Activated naive CD8-positive, alpha-beta T cell treated with anti-CD3 and anti-CD28 coated beads for 36 hours (primary cell): ENCODE measurements at places on chromosomes 12 and 14. TPM values are rescaled to one million over a fixed set of nuclear protein-coding genes. Genes with fewer than 3 reads are reported as not detected.

The RNU6-8 gene
- total RNA-seq, result not detected

The TMEM117 gene
- total RNA-seq, result 0.74 TPM

The DHH gene
- total RNA-seq, result not detected

The KRT6A gene
- total RNA-seq, result not detected

The DTX3 gene
- total RNA-seq, result 18.9 TPM

The APOF gene
- not detected for total RNA-seq

The DDX11 gene
- 141 TPM for total RNA-seq

The PAX9 gene
- total RNA-seq, result not detected

The CHGA gene
- total RNA-seq, result not detected

The CAMKK2 gene
- 37.6 TPM for total RNA-seq

DNA sequence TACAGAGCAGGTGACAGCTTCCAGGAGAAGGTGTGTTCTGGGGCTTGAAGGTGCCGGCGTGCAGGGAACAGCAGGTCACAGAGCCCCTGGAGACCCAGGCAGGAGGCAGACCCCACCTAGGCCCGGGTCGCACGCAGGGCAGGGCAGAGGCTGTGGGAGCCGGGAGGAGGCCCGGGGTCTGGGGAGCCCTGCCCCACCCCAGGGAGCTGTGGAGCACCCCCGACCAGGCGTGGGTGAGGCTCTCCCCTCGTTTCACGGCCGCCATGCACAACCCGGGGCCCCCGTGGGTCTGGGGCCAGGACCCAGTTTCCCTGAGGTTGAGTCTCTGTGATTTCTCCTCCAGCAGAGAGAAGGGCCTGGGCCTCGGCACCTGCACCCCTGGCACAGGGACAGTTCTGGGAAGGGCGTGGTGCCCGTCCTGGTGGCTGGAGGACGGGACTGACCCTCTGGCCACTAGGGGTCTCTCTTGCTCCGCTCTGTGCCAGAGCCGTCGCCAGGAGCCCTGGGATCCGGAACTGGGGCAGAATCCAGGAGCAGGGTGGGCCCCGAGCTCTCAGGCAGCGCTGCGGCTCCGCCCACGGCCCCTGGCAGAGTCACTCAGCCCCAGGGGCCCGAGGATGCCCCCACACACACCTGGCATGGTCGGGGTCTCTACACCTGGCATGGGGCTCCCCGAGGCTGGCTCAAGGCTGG is 75.2 kb upstream of the FBRSL1 start:
- H3K27ac ChIP-seq, result no peak overlapping the region
- H3K4me3 ChIP-seq, result no peak overlapping the region
- H3K27me3 ChIP-seq, result no peaks in the 10 kb centered on the region
- no peaks in the 10 kb centered on the region for H3K4me1 ChIP-seq
- H3K36me3 ChIP-seq, result no peaks in the 10 kb centered on the region
- peak; percentile 81 for DNase-seq

DNA sequence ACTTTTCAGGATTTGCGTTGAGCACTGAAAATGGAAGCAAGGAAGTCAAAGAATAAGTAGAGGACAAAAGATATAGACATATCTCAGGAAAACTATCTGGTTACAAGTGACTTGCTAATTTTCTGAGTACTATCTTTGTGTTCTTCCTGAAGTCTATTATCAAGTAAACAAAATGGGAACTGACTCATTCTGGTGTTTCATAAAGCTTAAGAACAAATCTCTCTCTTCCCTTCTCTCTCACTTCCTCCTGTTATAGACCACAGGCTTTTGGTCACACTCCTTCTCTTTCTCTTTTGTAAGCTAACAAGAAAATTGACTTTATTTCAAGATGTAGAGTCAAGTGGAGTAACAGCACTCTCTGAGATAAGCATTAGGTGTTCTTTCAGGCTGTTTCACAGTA is 406.6 kb upstream of the SYT1 start:
- no peak for DNase-seq
- no peak overlapping the region for H3K27ac ChIP-seq
- no peaks in the 10 kb centered on the region for H3K27me3 ChIP-seq
- no peaks in the 10 kb centered on the region for H3K36me3 ChIP-seq
- H3K4me3 ChIP-seq, result no peak overlapping the region

DNA sequence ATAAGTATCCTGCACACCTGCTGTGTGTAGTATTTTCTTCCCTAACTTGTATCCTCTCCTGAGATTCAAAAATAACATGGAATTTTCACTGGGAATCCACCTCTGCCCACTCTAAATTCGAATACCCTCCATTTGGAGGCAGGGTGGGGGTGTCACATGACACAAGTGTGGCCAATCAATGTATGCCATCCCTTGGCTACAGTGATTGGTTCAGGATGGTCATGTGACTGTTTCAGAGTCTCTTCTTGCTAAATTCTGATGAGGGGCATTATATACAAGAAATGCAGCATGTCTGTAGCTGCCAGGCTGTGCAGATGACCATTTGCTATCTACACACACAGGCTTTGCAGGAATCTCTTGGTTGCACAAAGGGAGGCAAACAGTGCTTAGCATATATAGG is 86.8 kb upstream of the TMEM132C start:
- no peak overlapping the region for H3K27ac ChIP-seq
- H3K27me3 ChIP-seq, result no peaks in the 10 kb centered on the region
- no peak for DNase-seq
- no peak overlapping the region for H3K4me3 ChIP-seq
- H3K4me1 ChIP-seq, result no peaks in the 10 kb centered on the region

DNA sequence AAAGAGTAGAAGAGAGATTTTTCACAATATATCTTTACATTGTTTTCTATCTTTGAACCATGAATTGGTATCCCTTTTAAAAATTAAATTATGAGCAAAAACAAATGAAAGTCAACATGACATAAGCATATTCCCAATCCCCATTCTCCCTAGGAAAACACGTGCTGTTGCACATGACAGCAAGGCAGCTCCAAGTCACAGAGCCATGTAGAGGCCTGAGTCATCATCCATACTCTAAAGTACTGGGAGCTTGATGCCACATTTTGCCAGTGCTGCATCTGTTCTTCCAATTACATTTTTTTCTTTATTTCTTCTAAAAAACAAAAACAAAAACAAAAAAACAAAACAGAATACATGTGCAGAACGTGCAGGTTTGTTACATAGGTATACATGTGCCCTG is 115.2 kb downstream of the ITPR2 start:
- no peaks in the 10 kb centered on the region for H3K27me3 ChIP-seq
- H3K4me1 ChIP-seq, result peaks cover 11% of the 10 kb centered on the region
- H3K27ac ChIP-seq, result no peak overlapping the region
- DNase-seq, result no peak
- H3K4me3 ChIP-seq, result no peak overlapping the region
- peaks cover 15% of the 10 kb centered on the region for H3K36me3 ChIP-seq

DNA sequence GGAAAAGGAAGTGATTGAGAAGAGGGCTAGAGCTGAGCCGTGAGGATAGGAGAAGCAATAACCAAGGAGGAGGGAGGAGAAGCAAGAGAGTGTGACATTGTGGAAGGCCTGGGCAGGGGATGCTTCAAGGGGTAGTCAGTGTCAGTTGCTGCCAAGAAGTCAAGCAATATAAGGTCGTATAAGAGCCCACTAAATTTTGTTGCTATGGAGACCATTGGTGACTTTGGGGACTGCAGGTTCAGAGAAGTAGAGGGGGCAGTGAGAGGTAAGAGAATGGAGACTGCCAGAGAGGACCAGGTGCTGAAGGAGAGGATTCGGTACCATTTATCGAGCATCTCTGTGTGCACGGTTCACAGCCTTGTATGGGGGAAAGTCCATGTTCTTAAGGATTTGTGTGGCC is 3.1 kb upstream of the ATXN3 start:
- no peak overlapping the region for H3K4me3 ChIP-seq
- H3K36me3 ChIP-seq, result no peaks in the 10 kb centered on the region
- H3K27ac ChIP-seq, result no peak overlapping the region
- no peak for DNase-seq

DNA sequence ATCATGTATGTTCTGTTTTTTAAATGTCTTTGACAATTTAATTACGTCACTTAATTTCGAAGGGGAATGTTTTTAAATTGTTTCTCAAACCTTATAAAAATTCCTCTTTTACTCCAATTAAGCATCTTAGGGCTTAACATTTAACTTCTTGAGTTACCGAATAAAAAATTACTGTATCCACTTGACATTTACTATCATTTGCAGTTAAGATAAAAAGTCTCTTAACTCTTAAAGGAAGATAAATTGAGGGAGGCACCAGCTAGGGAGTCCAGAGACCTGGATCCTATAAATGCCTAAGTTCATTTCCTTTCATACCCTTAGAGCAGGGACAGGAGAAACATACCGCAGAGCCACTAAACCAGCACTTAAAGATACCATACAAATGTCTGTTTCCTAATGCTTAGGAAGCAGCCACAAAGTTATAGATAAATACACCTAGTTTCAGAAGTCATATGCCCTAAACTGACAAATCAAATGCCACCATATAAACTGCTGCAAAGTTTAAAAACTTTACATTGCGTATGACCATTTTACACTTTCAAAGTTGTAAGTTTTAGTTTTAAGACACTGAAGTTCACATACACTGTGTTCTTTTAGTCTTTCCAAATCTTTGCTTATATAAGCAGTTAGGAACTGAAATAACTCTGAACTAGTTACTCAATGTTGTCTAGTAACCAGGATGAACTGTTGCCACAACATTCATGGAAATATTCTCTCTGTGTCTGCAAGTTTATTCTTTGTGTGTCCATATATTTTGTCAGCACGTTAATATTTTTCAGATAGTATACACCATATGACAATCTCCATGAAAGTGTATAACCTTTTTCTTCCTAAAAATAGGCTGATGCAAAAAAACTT is 71.2 kb downstream of the GALNT4 start:
- H3K27ac ChIP-seq, result no peak overlapping the region
- H3K36me3 ChIP-seq, result peaks cover 10% of the 10 kb centered on the region
- peaks cover 6% of the 10 kb centered on the region for H3K4me1 ChIP-seq
- no peak for DNase-seq
- H3K4me3 ChIP-seq, result no peak overlapping the region
- no peaks in the 10 kb centered on the region for H3K27me3 ChIP-seq

GRCh38 chr14:78950649-78951048 is 780.5 kb downstream of the NRXN3 start:
- DNase-seq, result no peak
- no peak overlapping the region for H3K27ac ChIP-seq
- no peaks in the 10 kb centered on the region for H3K4me1 ChIP-seq
- no peak overlapping the region for H3K4me3 ChIP-seq
- H3K27me3 ChIP-seq, result peaks cover 10% of the 10 kb centered on the region

- H3K4me1 ChIP-seq, result peaks cover 3% of the 10 kb centered on the region
- no peak overlapping the region for H3K4me3 ChIP-seq
- H3K27ac ChIP-seq, result no peak overlapping the region
- DNase-seq, result no peak
- H3K27me3 ChIP-seq, result peaks cover 20% of the 10 kb centered on the region
Measured at GRCh38 chr12:14111230-14111865, 129.9 kb upstream of the GRIN2B start.

- H3K4me1 ChIP-seq, result no peaks in the 10 kb centered on the region
- no peaks in the 10 kb centered on the region for H3K36me3 ChIP-seq
- H3K27ac ChIP-seq, result no peak overlapping the region
Measured at GRCh38 chr12:85076688-85077430, 40.7 kb downstream of the LRRIQ1 start.

DNA sequence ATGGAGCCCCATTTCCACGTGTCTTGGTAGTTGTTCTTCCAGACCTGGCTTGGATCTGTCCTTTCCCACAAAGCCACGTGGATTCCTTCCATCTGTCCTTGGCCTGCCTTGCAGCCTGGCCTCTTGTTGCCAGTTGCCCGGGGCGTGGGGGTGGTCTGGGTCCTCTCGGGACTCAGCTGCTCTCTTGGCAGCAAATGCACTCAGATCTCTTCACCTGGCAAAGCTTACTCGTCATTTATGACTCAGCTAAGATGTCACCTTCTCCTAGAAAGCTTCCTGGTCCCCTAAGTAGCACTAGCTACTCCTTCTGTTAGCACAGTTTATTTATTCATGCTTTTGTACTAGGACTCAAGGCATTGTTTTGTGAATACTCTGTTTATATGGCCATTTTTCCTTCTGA is 13.6 kb downstream of the PLEKHG3 start:
- H3K27ac ChIP-seq, result no peak overlapping the region
- H3K4me1 ChIP-seq, result peaks cover 4% of the 10 kb centered on the region
- H3K27me3 ChIP-seq, result peaks cover 6% of the 10 kb centered on the region
- no peak overlapping the region for H3K4me3 ChIP-seq

- DNase-seq, result no peak
- no peaks in the 10 kb centered on the region for H3K36me3 ChIP-seq
- H3K27ac ChIP-seq, result no peak overlapping the region
- H3K4me3 ChIP-seq, result no peak overlapping the region
- H3K27me3 ChIP-seq, result peaks cover 13% of the 10 kb centered on the region
Measured at GRCh38 chr12:130992448-130992847, 38.7 kb downstream of the ADGRD1 start.

GRCh38 chr14:65981192-65981843 is 504.9 kb upstream of the CCDC196 start:
- H3K4me3 ChIP-seq, result no peak overlapping the region
- H3K27me3 ChIP-seq, result no peaks in the 10 kb centered on the region
- H3K27ac ChIP-seq, result no peak overlapping the region
- H3K36me3 ChIP-seq, result no peaks in the 10 kb centered on the region

GRCh38 chr12:45231515-45232145 is 15.7 kb downstream of the ANO6 start:
- no peak overlapping the region for H3K4me3 ChIP-seq
- no peak overlapping the region for H3K27ac ChIP-seq
- peaks cover 23% of the 10 kb centered on the region for H3K36me3 ChIP-seq
- no peaks in the 10 kb centered on the region for H3K27me3 ChIP-seq

GRCh38 chr12:76872415-76872814 is 6.4 kb downstream of the CSRP2 start:
- no peaks in the 10 kb centered on the region for H3K36me3 ChIP-seq
- H3K4me1 ChIP-seq, result peaks cover under 1% of the 10 kb centered on the region
- peaks cover 40% of the 10 kb centered on the region for H3K27me3 ChIP-seq
- DNase-seq, result no peak

DNA sequence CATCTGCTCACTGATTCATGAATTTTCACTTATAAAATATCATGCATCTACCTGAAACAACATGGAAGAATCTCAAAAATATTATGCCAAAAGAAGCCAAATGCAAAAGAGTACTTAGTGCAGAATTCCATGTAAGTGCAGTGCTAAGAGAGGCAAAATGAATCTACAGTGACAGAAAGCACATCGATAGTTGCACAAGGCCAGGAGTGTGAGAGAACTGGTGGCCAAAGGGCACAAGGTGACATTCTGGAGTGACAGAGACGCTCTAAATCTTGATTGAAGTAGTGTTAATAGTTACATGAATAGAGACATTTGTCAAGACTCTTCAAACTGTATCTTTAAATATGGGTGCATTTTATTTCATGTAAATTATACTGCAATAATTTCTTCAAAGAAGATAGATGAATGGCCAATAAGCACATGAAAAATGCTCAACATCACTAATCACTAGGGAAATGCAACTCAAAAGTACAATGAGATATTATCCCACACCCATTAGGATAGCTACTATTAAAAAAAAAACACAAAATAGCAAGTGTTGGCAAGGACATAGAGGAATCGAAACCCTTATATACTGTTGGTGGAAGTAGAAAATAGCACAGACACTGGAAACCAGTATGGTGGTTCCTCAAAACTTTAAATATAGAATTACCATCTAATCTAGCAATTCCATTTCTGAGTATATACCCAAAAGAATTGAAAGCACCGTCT is 71.7 kb upstream of the KICS2 start:
- no peak for DNase-seq
- no peak overlapping the region for H3K4me3 ChIP-seq
- peaks cover 33% of the 10 kb centered on the region for H3K27me3 ChIP-seq
- H3K36me3 ChIP-seq, result no peaks in the 10 kb centered on the region
- H3K4me1 ChIP-seq, result peaks cover 11% of the 10 kb centered on the region
- H3K27ac ChIP-seq, result no peak overlapping the region

GRCh38 chr12:3533703-3534386 is 42.8 kb downstream of the PRMT8 start:
- no peak for DNase-seq
- H3K27ac ChIP-seq, result no peak overlapping the region
- H3K4me3 ChIP-seq, result no peak overlapping the region
- H3K36me3 ChIP-seq, result no peaks in the 10 kb centered on the region
- H3K27me3 ChIP-seq, result peaks cover 3% of the 10 kb centered on the region
